Muscle of back (tissue), 13 donors: ENCODE measurements at places on chromosomes 7 and 10. TPM values are rescaled to one million over a fixed set of nuclear protein-coding genes. Genes with fewer than 3 reads are reported as not detected.

DNA sequence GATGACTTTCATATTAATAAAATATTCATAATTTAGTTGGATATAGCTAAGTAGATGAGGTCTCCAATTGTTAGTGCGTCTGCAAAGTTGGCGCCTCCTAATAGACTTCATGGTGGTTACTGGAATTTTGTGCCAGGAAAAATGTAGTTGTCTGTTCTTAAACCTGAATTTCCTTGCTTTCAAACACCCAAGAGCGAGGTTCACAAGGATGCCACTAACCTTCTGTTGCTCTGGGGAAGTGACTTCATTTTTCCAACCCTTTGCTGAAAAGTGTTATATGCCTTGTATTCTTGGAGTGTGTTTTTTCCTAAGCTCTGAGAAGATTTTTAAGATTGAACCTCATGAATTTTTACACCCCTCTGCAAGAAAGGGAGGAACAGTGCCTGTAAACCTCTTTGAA, 98.9 kb upstream of the GLCCI1 start:
- peak; percentile 45 for DNase-seq

DNA sequence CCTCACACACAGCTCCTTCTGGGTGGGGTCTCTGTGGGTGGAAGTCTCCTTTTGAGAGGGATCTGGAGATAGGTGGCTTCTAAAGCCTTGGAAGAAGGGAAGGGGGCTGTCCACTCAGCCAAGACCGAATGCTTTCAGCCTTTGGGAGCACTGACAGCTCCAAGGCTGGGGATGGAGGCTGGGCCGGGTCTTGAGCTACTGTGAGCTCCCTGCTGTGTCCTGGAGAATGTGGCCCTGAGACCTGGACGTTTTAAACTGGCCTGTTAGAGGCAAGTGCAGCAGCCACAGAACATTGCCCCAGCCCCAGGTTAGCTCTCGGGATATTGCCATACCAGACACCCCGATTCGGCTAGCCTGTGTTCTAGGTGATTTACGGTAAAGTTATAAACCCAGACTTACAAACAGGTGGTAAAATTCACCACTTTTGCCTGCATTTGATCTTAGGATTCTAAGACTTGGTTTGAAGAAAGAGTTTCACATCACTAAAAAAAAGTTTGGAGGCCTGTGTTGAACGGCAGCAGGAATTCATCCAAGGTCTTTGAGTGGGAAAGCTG, 548.5 kb upstream of the FOXK1 start:
- no peak for DNase-seq

- DNase-seq, result no peak
Observed at GRCh38 chr7:41163991-41164390, 538.9 kb downstream of the INHBA start.

GRCh38 chr10:62760401-62760800, 44.1 kb upstream of the ADO start:
- no peak for DNase-seq

DNA sequence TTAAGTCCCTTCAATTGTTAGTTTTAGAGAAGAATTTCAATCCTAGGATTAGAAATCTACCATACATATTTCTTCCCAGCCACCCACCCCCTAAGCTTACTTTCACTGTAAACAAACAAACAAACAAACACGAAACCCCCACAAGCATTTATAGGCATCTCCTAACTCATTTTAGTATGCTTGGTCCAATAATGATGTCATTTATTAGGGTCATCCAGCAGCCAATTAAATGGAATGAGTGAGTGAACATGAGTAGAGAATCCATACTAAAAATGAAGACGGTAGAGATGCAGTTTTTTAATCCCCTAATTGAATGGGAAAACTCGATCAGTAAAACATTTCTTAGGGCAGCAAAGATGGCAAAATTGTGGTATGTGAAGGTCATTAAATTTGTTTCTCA, 3.2 kb downstream of the TAC1 start:
- no peak for DNase-seq

DNA sequence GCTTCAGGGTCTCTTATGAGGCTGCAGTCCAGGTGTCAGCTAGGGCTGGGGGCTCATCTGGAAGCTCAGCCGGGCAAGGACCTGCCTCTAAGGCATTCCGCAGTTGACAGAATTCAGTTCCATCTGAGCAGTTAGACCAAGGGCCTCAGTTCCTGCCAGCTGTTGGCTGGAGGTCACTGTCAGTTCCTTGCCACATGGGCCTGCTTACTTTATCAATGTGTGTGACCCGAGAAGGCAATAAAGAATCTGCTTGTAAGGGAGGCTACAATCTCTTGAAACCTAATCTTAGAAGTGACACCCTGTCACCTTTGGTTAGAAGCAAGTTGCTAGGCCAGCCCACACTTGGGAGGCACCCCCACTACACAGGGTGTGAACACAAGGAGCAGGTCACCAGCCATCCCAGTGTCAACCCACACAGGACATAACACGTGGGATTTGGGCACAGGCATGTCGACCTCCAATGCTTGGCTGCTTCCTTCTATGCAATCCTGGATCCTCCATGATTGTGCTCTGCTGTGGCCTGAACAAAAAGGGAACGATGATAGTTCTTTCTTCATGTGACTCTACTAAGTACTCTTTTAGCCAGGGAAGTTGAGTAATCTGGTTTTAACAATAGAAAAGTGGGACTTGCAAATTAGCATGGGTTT, 41.8 kb downstream of the MTURN start:
- no peak for DNase-seq

DNA sequence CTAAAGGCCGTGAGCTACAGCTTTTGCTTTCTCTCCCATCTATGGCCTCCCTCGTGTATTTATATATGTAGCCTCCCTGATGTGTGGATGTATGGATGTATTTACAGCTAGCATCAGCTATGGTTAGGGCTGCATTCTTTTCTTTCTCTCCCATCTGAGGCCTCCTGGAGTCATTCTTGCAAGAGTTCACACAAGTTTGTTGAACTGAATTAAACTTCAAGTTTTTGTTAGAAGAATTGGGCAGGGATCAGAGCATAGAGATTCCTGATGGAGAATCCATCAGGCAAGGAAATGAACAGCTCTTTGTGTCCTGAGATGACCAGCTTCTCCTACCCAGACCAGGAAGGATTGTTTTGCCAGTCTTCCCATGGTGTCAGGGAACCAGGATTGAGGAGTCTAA, 60.3 kb downstream of the AHCYL2 start:
- no peak for DNase-seq

- DNase-seq, result peak; percentile 45
Observed at GRCh38 chr7:101936611-101937231, 119.3 kb downstream of the CUX1 start.

DNA sequence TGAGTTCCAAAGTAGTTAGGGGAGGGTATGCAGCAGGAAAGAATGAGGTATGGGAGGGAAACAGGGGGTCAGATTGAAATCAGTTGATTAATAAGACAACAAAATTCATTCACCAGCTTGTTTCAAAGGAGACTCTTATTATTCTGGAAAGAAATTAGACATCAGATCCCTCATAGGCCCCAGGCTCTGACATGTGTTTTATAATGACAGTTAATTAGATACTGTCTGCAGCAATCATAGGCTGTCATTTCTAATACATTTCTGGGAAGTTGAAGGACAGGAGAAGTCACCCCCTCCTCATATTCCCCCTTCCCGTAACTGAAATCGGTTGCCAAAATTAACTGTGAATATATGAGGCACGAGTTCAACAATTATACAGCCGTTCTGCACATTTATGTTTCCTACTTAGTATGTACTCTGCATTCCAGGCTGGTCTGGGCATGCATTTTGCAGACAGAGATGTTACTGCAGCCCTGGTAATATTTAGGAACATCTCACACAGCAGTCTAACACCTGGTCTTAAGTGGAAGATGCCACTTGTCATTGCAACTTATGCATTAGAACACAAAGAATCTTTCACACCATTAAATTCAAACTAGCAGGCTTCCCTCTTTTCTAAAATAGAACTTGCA, 355.2 kb upstream of the LRGUK start:
- no peak for DNase-seq

GRCh38 chr10:74585231-74586087, 240.9 kb upstream of the KAT6B start:
- DNase-seq, result no peak

GRCh38 chr7:15586266-15586665, 24.5 kb upstream of the AGMO start:
- peak; percentile 69 for DNase-seq

DNA sequence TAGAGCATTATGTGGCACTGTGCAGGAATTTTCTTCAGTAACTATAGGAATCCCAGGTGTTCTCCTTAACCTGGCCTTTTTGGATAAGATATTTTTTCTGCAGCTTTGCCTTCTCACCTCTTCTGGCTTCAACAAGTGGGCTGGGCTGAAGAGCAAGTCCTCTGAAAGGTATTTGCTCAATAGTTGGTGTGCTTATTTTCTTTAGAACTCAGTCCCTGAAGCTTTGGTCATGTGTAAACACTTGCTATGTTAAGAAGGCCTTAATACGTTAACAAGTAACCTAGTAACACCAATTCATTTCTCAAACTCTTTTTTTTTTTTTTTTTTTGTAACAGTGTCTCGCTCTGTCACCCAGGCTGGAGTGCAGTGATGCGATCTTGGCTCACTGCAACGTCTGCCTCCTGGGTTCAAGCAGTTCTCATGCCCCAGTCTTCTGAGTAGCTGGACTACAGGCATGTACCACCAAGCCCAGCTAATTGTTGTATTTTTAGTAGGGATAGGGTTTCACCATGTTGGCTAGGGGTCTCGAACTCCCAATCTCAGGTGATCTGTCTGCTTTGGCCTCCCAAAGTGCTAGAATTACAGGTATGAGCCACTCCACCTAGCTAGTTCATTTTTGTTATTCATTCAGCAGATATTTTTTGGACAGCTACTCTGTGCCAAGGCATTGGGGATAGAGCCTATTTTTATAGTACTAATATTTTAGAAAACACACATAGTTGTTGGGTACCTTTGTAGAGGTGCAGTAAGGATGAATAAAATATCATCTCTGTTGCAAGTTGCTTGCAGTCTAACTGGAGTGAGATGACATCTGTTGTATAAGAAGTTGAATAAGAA, 164.6 kb downstream of the SND1 start:
- DNase-seq, result no peak

DNA sequence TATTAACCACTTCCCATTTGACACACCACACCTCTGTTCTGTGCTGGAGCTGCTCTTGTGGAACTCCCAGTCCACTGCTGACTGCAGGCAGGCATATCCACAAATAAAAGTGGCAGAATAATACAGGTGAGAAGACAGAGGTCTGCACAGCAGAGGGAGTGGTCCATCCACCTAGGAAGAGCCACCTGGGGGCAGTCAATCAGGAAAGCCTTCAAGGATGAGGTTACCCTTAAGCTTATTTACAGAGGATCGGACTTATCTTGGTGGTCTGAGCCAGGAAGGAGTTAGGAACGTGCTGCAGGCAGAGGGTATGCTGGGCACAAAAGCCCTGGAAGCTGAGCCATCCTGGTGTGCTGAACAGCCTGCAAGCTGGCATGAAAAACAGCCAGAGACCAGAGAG, 78.7 kb downstream of the FRMPD2 start:
- DNase-seq, result no peak

- DNase-seq, result no peak
Observed at GRCh38 chr7:70178787-70179186, 580.5 kb downstream of the AUTS2 start.

DNA sequence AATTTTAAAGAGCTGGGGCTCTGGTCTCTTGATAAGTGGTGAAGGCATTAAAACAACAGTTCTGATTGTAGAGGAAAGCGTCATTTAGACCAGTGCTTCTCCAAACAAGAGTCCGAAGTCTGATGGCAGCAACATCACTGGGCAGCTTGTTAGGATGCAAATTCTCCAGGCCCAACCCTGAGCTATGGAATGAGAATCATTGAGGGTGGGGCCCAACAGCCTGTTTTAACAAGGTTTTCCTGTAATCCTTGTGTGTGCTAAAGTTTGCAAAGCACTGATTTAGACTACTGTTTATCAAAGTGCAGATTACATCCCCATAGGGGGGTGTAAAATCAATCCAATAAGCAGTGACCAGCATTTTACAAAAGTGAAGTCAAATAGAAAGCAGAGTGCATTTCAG, 2.6 kb upstream of the ZNRF2 start:
- DNase-seq, result no peak

DNA sequence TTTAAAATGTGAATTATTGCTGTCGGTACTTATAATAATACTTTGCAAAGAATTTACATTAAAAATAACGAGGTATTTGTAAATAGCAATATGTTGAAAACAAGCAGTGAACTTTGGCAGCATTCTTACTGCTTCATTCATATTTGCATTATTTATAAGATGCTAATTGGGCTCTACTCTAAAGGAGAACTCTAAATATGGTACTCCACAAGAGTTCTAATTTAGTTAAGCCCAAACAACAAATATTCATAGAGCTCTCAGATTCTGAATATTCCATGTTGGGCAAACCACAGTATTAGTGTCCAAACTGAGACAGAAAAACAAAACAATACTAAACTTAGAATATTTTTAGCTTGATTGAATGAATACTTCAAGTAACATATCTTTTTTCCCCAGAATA, 904.4 kb upstream of the LRRTM3 start:
- no peak for DNase-seq

- no peak for DNase-seq
Observed at GRCh38 chr7:81574723-81575326, 195.0 kb downstream of the HGF start.

DNA sequence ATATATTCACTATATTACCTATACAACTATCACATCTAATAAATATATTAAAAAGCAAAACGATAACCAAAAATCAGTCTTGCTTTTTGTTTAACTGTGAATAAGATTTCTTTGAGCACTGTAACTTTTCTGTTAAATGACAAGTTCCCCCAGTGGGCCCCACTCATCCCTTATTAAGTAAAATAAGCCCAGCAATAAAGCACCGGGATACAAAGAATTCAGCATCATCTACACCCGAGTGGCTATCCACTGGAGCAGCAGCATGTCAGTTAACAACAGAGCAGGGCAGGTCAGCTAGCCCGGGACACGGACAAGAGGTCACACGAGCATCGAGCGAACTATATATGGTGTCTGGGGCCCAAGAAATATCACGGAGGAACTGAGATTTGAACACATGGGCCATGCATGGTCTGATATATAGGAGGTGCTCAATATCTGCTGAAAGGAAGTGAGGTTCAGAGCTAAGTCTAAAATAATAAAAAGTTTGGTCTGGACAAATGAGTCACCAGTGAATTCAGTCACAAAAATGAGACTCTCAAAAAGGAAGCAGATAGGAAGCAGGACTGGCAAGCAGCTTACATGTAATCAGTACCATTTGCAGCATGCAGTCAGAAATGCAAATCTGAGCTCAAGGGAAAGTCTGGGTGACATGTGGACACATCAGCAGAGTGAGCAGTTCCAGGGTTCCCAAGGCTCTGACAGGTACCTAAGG, 4.1 kb downstream of the ERCC6 start:
- peak; percentile 39 for DNase-seq

- DNase-seq, result no peak
Observed at GRCh38 chr10:133141958-133142340, 18.1 kb upstream of the KNDC1 start.

Gene SPDYE9
- polyA plus RNA-seq, result 0.11 TPM

Gene LIPJ
- polyA plus RNA-seq, result not detected

Gene ETV1
- 14.9 TPM for polyA plus RNA-seq

Gene CCL24
- polyA plus RNA-seq, result 0.50 TPM

Gene NRCAM
- 30.0 TPM for polyA plus RNA-seq

Gene ACTL6B
- not detected for polyA plus RNA-seq

Gene SPDYE1
- 1.7 TPM for polyA plus RNA-seq

Gene ACBD7
- polyA plus RNA-seq, result 1.1 TPM

Gene IL2RA
- polyA plus RNA-seq, result 0.45 TPM
